Stimulated activated CD8-positive, alpha-beta memory T cell treated with anti-CD3 and anti-CD28 coated beads, Interleukin-7, amount 100 ng/mL, for 1 hour (primary cell): ENCODE measurements at places on chromosomes 4 and X.

- DNase-seq: no peak
These were observed 191.1 kb upstream of the NEIL3 start for GRCh38 chr4:177118596-177118995.

GRCh38 chrX:132837967-132838366 is 120.5 kb downstream of the HS6ST2 start:
- no peak for DNase-seq

GRCh38 chrX:109623997-109624396 is 975 bp downstream of the KCNE5 start:
- no peak for DNase-seq

DNA sequence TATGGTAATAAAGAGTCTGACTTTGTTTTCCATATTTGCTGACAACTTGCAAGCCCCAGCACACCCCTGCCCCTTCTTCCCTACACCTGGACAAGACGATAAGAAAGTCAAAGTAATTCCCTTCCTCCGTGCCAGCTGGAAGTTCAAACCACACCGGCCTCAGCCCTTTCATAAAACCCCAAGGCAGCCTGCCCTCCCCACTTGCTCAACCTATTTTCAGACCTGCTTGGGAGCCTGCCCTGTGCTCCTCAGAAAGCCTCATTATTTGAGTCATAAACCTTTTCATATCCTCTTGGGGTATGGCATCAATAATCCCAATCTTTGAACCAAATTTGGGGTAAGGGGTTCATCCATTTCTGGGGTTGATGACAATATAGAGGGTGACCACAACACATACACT is 29.5 kb downstream of the NIPAL1 start:
- DNase-seq: no peak

DNA sequence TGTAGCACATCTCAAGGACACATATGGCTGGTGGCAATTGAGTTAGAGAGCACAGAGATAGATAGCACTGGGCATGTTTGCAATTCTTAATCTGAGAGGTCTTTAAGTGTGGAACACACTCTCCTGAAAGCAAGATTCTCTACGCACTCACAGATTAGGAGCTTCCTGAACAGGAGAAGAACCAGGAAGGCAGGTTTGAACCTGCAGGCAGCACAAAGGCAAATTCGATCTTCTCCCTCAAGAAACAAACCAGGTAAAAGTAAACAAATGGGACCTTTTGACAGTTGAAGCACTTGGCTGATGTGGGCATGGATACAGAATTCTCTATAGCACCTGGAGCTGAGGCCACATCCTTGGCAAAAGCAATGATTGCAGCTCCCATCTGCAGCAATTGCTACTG is 24.3 kb downstream of the HS3ST1 start:
- DNase-seq: no peak
